ENCODE measurements at places on chromosomes 6 and 20.

GRCh38 chr6:11011787-11012234 is 32.3 kb downstream of the ELOVL2 start:
- peaks cover 25% of the 10 kb centered on the region for H3K27me3 ChIP-seq
- no peak overlapping the region for H3K27ac ChIP-seq
- no peaks in the 10 kb centered on the region for H3K36me3 ChIP-seq
- no peak overlapping the region for H3K4me3 ChIP-seq

DNA sequence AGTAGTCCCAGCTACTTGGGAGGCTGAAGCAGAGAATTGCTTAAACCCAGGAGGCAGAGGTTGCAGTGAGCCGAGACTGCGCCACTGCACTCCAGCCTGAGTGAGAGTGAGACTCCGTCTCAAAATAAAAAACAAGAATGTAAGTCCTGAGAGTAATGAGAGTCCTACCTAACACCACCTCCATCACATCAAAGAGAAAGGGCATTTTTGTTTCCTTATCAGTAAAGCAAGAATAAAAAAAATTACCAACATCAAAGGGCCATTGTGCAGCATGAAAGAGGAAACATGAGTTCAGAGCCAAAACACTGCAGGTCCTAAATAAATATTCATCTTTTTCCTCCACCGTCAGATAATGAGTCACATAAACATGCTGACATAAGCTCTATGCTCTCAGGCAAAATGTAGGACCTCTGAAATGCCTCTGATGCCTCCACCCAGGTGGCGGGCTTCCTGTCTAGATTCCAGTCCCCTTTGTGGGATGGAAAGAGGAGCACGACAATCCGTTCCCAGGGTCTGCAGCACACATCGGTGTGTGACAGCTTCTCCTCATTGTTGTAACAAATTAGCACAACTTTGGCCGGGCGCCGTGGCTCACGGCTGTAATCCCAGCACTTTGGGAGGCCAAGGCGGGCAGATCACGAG is 7.2 kb downstream of the ATP9A start:
- H3K36me3 ChIP-seq: no peaks in the 10 kb centered on the region
- H3K4me1 ChIP-seq: no peaks in the 10 kb centered on the region
- ATAC-seq: no peak
- H3K27me3 ChIP-seq: peaks cover 11% of the 10 kb centered on the region

- ATAC-seq: no peak
- H3K27ac ChIP-seq: peak overlapping the region; percentile 26
- H3K27me3 ChIP-seq: no peaks in the 10 kb centered on the region
- H3K4me3 ChIP-seq: no peak overlapping the region
- peaks cover 22% of the 10 kb centered on the region for H3K36me3 ChIP-seq
- peaks cover 39% of the 10 kb centered on the region for H3K4me1 ChIP-seq
Observed at GRCh38 chr6:37967651-37968050, 148.1 kb downstream of the ZFAND3 start.

- no peaks in the 10 kb centered on the region for H3K36me3 ChIP-seq
- peaks cover 24% of the 10 kb centered on the region for H3K27me3 ChIP-seq
- H3K4me3 ChIP-seq: no peak overlapping the region
Observed at GRCh38 chr6:107504270-107505026, 14.5 kb downstream of the SOBP start.

DNA sequence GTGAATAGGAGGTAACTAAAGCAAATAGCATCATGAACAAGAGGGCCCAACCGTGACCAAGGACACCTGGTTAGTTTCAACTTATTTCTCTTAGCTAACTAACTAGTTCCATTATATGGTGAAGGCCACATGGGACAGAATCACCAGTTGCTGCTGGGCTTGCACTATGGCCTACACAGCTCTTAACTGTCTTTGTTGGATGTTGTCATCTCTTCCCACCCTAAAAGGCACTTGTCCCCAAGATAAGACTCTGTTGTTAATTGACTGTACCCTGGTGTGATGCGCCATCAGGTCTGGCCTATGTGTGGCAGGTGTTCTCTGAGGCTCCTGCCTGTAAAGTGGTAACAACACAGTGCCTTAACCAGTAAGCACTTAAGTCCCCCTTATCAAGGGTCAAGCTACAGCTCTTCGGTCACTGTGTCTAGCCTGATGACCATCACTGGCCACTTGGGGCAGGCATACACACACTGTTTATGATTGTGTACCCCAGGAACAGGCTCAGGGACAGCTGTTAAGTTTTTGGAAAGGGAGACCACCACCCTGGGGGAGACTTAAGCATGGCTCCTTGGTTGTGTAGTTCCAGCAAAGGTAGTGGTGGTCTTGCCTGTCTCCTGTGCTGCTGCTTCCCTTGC is 51.2 kb downstream of the CHD6 start:
- ATAC-seq: no peak
- H3K27me3 ChIP-seq: no peaks in the 10 kb centered on the region
- no peaks in the 10 kb centered on the region for H3K36me3 ChIP-seq
- no peak overlapping the region for H3K4me3 ChIP-seq
- peaks cover 28% of the 10 kb centered on the region for H3K4me1 ChIP-seq
- no peak overlapping the region for H3K27ac ChIP-seq

DNA sequence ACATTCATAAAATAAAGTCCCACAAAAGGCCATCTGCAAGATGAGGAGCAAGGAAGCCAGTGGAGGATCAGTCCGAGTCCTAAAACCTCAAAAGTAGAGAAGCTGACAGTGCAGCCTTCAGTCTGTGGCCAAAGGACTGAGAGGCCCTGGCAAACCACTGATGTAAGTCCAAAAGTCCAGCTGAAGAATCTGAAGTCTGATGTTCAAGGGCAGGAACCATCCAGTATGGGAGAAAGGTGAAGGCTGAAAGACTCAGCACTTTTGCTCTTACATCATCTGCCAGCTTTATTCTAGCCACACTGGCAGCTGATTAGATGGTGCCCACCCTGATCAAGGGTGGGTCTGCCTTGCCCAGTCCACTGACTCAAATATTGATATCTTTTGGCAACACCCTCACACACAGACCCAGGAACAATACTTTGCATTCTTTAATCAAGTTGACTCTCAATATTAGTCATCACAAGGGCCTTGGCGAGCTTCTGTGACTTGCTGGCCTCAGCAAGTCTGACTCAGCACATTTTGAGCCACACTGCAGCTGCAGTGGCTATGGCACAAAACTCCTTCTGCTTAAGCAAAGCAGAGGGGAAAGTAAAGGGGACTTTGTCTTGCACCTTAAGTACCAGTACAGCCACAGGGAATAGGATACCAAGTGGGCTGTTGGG is 1370.3 kb upstream of the CITED2 start:
- H3K4me3 ChIP-seq: no peak overlapping the region
- no peaks in the 10 kb centered on the region for H3K36me3 ChIP-seq
- peak; percentile 21 for ATAC-seq
- no peaks in the 10 kb centered on the region for H3K4me1 ChIP-seq
- no peaks in the 10 kb centered on the region for H3K27me3 ChIP-seq

DNA sequence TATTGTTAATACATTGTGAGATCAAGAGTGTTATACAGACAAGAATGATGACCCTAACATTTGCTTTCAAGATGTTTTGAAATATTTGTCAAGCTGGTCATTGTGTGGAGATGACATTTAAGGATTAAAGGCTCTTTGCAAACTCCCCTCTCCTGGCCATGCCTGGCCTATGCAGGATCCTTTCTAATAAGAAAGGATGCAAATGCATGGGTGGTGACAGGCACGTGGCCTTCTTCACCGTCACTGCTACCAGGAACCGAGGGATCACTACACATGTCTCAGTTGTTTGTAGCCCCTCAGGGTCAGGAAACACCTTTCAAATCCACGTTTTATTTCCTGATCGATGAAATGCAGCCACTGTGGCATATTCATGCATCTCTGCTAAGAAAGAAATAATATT is 419.7 kb downstream of the PRKN start:
- H3K36me3 ChIP-seq: no peaks in the 10 kb centered on the region
- no peak overlapping the region for H3K27ac ChIP-seq
- no peaks in the 10 kb centered on the region for H3K27me3 ChIP-seq
- H3K4me1 ChIP-seq: no peaks in the 10 kb centered on the region
- H3K4me3 ChIP-seq: no peak overlapping the region

- ATAC-seq: peak; percentile 47
- H3K36me3 ChIP-seq: peaks cover 39% of the 10 kb centered on the region
- H3K27ac ChIP-seq: no peak overlapping the region
- H3K4me1 ChIP-seq: no peaks in the 10 kb centered on the region
- H3K27me3 ChIP-seq: no peaks in the 10 kb centered on the region
Observed at GRCh38 chr20:52150440-52151258, 40.9 kb downstream of the ZFP64 start.

- ATAC-seq: no peak
- no peaks in the 10 kb centered on the region for H3K36me3 ChIP-seq
- H3K4me1 ChIP-seq: no peaks in the 10 kb centered on the region
- H3K27me3 ChIP-seq: no peaks in the 10 kb centered on the region
Observed at GRCh38 chr20:14951707-14952418, 614.5 kb upstream of the FLRT3 start.

DNA sequence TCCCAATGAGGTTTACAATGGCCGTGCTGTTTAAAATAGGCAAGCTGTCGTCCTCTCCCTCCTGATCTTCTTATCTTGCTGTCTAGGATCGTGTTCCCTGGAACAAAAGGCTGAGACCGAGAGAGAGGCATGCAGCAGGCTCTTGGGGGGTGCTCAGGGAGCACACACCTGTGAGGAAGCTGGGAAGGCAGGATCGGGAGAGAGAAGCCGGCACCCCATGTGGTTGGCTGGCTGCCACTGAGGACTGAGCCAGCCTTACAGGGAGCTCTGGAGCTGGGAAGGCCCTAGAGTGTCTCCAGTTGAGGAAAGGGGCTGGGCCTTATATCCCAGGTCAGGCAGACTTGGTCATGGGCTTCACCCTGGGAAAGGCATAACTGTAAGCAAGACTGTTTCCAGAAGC is 184.2 kb downstream of the LY86 start:
- H3K27me3 ChIP-seq: peaks cover 27% of the 10 kb centered on the region
- no peak for ATAC-seq
- no peak overlapping the region for H3K4me3 ChIP-seq
- no peak overlapping the region for H3K27ac ChIP-seq
- no peaks in the 10 kb centered on the region for H3K4me1 ChIP-seq

DNA sequence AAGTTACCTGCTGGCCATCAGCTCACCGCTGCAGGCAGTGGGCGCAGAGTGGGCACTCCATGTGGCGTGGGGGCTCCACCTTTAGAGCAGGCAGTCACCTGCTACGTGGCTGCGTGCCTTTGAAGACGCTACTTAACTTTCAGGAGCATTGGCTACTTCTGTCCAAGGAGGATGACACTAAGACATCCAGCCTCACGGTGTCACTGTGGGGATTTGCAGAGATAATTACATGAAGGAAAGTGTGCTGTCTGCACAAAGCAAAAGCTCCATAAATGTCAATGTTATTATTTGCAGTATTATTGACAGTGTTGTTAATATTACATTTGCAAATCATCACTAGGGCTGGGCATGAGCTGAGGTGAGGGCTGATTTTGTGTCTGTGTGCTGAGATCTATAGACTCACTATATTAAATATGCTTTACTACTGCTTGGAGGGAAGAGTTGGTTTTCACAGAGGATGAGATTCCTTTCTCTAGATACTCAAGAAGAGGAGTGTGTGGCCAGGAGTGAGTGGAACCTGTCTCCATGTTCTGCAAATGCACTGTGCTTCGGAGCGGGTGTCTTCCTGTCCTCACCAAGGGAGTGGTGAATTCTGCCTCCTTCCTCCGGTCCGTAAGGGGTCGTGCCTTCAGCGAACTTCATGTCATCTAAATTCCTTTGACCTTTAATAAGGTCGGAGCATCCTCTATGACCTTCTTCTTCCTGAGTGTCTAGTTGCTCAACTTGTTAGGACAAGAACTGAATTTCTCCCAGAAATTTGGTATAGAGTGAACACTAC is 165.8 kb upstream of the SYNDIG1 start:
- no peak overlapping the region for H3K27ac ChIP-seq
- no peaks in the 10 kb centered on the region for H3K4me1 ChIP-seq
- H3K36me3 ChIP-seq: no peaks in the 10 kb centered on the region

- H3K27ac ChIP-seq: no peak overlapping the region
- no peaks in the 10 kb centered on the region for H3K27me3 ChIP-seq
- ATAC-seq: no peak
- H3K4me3 ChIP-seq: no peak overlapping the region
- H3K4me1 ChIP-seq: peaks cover 11% of the 10 kb centered on the region
Observed at GRCh38 chr6:89047473-89047872, 33.1 kb upstream of the PNRC1 start.

DNA sequence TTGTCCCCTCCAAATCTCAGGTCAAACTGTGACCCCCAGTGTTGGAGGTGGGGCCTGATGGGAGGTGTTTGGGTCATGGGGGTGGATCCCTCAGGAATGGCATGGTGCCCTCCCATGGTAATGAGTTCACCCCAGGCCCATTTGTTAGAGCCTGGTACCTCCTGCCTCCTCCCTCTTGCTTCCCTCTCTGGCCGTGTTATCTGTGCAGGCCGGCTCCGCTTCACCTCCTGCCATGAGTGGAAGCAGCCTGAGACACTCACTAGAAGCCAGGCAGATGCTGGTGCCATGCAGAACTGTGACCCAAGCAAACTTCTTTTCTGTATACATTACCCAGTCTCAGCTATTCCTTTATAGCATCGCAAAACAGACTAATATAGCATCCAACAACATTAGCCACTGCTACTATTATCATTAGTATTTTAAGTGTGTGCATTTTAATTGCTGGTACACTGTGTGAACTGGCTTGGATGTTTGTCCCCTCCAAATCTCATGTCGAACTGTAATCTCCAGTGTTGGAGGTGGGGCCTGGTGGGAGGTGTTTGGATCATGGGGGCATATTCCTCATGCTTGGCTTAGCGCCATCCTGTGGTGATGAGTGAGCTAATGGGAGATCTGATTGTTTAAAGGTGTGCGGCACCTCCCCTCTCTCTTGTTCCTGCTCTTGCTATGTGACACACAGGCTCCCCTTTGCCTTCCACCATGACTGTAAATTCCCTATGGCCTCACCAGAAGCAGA is 12.2 kb upstream of the OSER1 start:
- peaks cover 20% of the 10 kb centered on the region for H3K4me1 ChIP-seq
- peak overlapping the region; percentile 50 for H3K27ac ChIP-seq
- H3K27me3 ChIP-seq: no peaks in the 10 kb centered on the region
- H3K36me3 ChIP-seq: no peaks in the 10 kb centered on the region
- no peak overlapping the region for H3K4me3 ChIP-seq

DNA sequence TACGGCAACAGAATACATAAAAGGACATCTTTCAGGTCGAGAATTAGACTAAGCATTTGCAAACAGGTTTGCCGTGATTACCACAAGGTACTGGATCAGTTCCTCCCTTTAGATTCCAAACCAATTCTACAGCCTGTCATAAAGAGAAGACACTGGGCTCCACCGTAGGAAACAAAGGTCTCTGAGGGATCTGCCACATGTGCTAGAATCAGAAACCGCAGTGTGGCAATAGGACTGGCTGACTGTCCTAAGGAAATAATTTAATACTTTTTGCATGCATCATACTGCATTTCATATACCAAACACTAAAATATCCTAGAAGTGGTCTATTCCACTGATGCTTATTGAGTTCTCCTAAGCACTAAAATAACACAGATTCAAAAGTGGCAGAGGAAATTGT is 59.2 kb downstream of the POPDC3 start:
- no peak overlapping the region for H3K27ac ChIP-seq
- no peaks in the 10 kb centered on the region for H3K4me1 ChIP-seq
- H3K36me3 ChIP-seq: no peaks in the 10 kb centered on the region
- H3K27me3 ChIP-seq: peaks cover 26% of the 10 kb centered on the region

GRCh38 chr6:55663914-55664313 is 84.9 kb upstream of the HMGCLL1 start:
- no peak overlapping the region for H3K27ac ChIP-seq
- H3K4me3 ChIP-seq: no peak overlapping the region
- no peaks in the 10 kb centered on the region for H3K36me3 ChIP-seq

GRCh38 chr6:37319156-37319555 is 34.6 kb upstream of the RNF8 start:
- H3K4me1 ChIP-seq: peaks cover 3% of the 10 kb centered on the region
- no peak overlapping the region for H3K4me3 ChIP-seq
- no peak for ATAC-seq
- H3K27me3 ChIP-seq: no peaks in the 10 kb centered on the region
- H3K27ac ChIP-seq: no peak overlapping the region
